Stimulated activated CD4-positive, alpha-beta T cell treated with anti-CD3 and anti-CD28 coated beads, Interleukin-1b, Interleukin-23, amount 100 ng/mL, for 4 hours (primary cell): ENCODE measurements at places on chromosomes 11 and 22.

DNA sequence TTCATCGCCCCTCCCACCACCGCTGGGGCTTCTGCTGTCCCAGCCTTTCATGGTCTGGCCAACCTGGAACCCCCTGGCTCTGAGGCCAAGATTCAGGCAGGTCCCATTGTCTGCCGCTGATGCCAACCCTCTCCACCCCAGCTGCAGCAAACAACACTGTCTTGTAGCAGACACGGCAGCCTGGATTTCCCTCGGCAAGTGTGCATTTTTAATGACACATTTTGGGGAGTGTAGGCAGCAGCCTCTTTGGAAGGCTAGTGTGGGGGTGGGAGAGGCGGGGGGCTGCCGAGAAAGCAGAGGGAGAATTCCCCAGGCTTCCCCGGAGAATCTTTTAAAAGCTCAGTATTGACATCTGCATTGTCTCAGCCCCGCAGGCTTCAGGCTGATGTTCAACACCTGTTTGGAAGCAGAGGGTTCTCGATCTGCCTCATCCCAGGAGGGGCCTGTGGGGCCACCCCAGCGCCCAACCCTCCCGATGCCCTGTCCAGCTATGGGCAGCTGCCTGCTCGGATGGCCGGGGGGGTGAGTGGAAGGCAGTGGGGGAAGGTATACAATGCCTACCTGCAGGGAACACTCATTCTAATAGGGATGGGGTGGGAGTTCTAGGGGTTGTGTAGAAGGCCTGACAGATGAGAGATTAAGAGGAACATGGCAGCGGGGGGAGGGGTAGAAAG is 41.5 kb downstream of the NECTIN1 start:
- no peak for DNase-seq

- DNase-seq = no peak
Measured at GRCh38 chr11:128783513-128783912, 83.6 kb downstream of the KCNJ1 start.

GRCh38 chr11:19025481-19026406 is 34.8 kb downstream of the MRGPRX2 start:
- no peak for DNase-seq

- no peak for DNase-seq
Measured at GRCh38 chr11:61598886-61599868, 18.3 kb upstream of the SYT7 start.

GRCh38 chr11:57547854-57548377 is 10.5 kb downstream of the SMTNL1 start:
- no peak for DNase-seq

- peak; percentile 64 for DNase-seq
Measured at GRCh38 chr11:122796128-122796717, 42.1 kb upstream of the CRTAM start.

DNA sequence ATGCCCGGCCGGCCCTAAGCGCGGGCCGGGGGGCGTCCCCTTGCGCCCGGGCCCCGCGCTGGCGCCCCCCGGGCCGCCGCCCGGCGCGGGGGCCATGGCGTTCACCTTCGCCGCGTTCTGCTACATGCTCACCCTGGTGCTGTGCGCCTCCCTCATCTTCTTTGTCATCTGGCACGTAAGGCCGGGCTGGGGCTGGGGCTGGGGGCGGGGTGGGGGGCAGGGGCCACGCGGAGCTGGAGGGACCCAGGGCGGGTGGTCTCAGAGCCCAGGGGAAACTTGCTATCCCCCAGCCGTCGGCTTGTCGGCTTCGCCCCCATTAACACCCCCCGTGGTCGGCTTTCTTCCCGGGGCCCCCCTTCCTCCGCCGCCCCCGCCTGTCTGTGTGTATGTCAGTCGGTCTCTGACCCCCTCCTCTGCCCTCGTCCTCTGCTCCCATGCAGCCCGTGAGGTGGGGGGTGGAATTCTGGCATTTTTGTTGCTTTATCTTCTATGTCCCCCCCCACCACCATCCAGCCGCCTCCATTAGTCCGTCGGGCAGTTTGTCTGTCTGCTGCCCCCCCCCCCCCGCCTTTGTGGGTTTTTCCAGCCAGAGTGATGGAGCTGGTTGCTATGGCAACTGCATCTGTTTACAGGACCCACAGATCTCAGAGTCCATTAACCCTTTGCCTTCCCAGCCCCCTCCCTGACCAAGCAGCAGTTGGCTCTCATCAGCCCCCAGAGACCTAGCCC is 552 bp downstream of the CNIH2 start:
- no peak for DNase-seq

- no peak for DNase-seq
Measured at GRCh38 chr11:104435494-104435893, 271.5 kb upstream of the PDGFD start.

DNA sequence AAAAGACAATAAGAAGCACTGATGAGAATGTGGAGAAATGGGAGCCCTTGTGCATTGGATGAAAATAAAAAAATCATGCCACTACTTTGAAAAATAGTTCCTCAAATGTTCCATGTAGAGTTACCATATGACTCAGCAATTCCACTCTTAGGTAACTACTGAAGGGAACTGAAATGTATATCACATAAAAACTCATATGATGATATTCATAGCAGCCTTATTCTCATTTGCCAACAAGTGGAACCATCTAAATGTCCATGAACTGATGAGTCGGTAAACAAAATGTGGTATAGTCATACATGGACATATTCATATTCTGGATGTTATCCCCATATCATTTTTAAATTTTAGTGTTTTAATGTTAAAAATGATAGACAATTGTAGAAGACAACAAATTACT is 3.5 kb downstream of the KRTAP5-9 start:
- DNase-seq = no peak

- DNase-seq = no peak
Measured at GRCh38 chr11:44581246-44581645, 15.8 kb downstream of the CD82 start.

DNA sequence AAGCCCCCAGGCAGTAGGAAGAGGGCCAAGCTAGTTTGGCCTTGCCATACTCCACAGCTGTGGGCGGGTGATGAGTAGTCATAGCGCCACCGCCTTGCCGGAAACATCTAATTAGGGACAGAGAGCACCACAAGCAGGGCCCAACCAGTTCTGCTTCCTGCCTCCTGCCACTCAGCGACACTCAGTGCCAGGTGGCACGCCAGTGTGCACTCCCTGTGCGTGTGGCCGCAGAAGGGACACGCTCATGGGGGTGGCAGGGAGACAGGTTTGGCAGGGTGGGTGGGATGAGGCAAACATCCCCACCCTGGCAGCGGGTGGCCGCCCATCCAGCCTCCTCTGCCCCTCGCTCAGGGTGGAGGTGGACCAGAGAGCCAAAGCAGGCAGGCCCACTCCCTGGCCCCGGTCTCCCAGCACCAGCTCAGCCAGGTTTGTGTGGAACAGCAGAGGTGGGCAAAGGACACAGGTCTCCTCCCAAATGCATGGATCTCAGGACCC is 4.9 kb downstream of the OVOL1 start:
- peak; percentile 28 for DNase-seq

GRCh38 chr11:76841923-76842452 is 18.7 kb upstream of the ACER3 start:
- DNase-seq = no peak

DNA sequence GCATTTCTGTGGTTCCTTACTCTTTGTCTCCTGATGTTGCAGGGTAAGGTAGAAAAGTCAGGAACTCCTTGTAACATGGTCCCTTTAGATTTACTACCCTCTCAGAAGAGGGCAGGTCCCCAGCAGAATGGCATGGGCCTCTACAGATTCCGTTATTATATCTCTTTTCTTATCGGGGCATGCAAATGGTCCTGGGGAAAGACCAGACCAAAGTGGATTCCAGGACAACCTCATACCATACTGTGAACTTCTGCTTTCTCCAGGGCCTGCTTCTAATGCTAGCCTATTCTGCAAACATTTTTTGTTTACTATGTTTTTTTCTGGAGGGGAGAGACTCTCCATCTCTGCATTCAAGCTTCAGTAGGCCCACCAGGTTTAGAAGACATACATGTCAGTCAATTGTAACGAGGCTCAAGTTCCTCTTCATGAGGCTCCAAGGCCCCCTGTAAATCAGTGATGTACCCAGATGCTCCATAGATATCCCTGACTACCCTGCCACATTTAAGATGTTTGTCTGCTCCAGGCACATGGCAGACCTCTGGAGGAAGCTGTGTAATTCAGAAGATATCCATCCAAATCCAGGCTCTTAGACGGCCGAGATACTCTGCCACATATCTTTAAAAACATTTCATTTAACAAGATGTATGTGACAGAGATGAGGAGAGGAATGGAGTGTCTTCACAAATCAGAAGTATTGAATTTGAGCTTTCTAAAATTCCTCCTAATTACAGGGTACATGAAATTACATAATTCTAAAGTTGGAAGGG is 8.5 kb upstream of the ME3 start:
- DNase-seq = no peak

DNA sequence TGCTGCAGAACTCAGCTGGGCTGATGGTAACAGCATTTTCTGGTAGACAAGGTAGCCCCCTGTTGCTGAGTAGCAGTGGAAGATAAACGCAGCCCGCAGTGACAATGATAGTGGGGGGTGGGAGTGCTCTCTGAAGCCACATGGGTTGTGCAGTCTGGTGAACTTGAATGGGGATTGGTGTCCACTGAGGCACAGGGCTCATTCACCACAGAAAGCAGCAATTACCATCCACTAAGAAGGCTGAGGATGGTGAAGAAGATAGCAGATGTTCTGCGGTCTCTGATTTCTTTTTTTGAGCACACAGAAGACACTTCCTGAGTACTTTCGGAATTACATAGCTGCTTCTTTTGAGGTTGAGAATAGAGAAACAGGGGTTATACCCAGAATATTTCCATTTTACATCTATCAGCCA is 150.3 kb downstream of the LRRC4C start:
- DNase-seq = no peak

DNA sequence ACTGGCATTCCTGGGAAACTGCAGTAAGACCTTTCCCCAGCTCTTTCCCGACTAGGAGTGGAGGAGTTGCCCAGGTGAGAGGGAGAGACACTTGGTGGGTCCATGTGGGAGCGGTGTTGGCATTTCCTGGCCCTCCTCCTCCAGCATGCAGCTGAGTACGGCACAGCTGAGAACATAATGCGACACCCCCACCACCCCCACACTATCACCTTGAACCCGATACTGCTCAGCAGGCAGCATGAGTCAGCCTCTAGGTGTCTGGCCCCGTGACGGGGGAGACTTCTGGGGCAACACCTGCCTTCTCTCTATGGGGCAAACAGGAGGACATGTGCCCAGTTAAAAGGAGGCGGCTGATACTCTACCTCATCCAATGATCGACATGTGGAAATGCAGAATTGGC is 64.4 kb downstream of the PKNOX2 start:
- no peak for DNase-seq

DNA sequence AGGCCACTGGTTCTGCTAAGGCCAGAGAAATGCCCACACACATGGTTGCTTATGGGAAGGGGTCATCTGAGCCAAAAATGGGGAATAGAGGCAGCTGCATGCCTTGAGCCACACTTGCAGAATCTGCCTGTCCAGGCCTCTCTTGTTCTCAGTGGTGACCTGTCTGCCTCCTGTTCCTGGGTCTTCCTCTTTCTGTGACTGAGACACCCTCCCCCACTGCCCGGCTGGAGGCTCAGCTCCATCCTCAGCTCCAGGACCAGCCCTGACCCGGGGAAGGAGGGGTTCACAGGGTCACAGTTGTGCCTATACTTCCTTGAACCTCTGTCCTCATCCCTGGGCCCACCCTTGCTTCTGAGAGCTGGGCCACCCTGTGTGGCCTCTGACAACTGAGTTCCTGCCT is 52.3 kb downstream of the CSF2RB start:
- DNase-seq = no peak

DNA sequence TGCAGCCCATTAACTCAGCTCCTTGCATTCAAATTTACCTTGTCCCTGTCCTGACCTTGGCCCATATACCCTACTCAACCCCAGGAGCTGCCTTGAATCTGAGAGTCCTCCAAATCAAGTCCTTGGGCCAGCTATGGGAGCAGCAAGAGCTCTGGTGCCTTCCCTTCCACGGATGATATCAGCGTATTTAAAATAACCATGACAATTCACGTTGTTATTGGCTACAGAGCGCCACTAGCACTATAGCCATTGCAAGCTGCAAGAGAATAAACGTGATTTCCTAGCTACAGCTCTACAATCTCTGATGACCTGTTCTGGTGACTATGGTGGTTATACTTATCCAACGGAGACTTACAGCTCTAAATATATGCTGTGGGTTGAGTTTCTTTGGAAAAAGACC is 357.8 kb downstream of the LARGE1 start:
- no peak for DNase-seq

DNA sequence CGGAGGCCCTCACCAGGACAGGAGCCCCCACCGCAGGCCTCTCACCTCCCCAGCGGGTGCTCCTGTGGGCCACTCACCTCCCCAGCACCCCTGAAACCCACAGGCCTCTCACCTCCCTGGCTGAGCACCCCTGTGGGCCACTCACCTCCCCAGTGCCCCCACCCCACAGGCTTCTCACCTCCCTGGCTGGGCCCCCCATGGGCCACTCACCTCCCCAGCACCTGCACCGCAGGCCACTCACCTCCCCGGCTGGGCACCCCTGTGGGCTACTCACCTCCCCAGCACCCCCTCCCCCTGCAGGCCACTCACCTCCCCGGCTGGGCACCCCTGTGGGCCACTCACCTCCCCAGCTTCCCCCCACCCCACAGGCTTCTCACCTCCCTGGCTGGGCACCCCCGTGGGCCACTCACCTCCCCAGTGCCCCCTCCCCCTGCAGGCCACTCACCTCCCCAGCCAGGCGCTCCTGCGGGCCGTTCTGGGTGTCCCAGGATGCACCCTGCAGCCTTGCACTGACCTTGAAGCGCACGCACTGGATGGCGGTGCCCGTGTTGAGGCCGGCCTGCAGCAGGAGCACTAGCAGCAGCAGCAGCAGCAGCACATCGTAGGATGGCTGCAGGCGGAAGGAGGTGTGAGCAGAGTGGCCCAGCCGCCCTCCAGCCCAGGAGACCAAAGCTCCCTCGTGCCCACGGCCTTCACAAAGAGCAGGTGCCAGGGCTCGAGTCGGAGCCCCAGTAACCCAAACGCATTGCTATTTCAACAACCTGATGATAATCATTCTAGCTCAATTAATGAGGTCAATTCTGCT is 5.7 kb upstream of the TTLL8 start:
- DNase-seq = no peak

DNA sequence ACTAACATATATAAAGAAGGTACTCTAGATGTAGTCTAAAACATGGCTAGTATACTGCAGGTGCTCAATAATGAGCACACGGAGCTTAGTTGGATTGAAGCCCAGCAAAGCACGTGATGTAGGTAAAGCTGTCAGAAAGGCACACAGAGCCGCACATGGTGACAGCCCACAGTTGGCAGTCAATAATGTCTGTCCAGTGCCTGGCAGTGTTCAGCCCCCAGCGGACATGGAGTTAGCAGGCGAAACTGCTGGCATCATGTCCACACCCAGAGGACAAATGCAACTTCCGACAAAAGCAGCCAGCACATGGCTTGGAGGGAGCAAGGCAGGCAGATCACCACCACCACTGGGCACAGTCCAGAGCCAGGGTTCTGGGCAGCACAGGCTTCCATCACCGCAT is 43.5 kb upstream of the H19 start:
- DNase-seq = no peak
